Right renal pelvis (tissue), 4 donors: ENCODE measurements at places on chromosomes 5 and 9.

DNA sequence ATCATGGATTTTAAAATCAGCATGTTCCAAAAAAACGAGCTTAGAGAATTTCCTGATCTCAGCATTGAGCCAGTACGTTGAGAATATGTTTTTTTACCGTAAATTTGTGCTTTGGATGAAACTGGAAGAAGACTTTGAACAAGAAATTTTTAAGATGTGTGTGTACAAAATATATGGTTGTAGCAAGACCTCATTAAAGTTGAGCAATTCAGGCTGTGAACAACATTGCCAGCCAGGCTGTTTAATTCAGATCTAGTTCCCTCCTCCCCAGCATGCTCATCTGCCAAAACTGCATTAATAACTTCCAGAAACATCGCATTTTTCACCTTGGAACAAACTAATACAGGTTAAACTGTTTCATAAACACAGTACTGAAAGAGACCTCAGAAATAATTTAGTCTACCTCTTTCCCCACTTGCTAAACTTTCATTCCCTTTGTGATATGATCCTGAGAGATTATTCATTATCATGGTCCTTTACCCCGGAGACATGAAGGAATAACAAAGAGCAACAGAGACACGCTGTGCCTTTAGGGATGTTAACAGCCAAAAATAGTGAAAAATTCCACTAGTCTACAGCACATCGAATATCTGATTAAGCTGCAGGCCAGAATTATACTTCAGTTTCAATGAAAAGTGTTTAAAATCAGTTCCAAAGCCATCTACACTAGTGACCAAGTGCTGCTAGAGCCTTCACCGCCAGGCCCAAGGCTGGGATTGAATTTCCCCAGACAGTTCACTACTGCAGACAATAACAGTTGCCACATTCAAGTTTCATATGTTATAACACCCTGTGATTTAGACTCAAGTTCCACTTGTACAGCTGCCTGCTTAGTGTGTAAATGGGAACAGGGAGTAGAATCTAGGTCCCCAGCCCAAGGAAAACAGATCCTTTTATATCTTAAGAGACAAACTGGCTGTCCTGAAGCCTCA, 89.6 kb downstream of the EFNA5 start:
- no peak for DNase-seq

DNA sequence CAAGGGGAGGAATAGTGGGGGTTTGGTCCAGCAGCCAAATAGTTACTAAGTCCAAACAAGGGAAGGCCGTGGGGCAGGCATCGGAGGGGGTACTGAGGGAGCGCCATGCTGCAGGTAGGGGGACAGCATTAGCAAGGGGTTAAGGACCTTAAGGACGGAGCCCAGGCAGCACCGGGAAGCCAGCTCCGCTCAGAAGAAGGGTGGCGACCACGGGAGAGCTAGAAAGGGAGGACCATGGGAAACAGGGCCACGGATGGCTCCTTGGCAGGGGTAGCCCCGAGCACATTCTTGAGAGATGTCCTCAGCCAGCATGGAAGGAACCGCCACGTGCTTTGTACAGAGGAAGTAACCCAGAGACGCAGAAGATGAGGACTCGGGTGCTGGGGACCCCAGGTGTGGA, 76.2 kb upstream of the STXBP1 start:
- DNase-seq = no peak

DNA sequence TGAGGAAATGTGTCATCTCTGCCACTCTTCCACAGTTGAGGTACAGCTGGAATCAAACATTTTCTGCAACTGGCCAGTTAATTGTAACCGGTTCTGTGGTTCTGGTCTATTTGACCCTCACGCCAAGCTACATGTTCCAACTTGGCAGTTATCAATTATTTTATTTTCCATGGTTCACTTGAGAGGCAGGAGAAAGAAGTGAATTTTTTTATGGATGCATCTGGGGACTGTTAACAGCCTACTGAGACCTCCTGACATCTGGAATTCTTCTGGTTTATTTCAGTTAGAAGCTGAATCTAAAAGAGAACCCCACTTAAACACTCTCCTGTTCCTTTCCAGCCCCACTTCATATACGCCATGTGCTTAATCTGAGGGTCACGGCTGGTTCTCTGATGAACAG, 372.3 kb downstream of the DNAH5 start:
- DNase-seq = no peak

- DNase-seq = no peak
These were observed 868 bp downstream of the ZBTB43 start for GRCh38 chr9:126805554-126806262.

DNA sequence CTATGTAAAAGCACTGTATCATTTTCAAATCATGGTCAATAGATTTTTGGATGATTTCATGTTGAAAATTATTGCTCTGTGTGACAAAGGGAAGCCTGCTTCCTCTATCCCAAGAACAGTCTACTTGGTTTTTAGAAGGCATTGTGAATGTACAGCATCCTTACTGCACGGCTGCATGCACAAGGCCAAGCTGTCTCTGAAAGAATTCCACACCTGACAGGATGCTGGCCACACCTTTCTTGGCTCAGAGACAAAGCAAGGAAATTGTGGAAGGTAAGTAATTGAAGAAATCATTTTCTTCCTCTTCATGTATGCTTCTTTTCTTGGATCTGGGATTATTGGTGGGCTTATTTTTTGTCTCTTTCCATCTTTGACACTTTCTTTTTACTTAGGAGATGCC, 53.7 kb upstream of the VCAN start:
- DNase-seq = no peak

GRCh38 chr9:29311221-29311620, 1737.9 kb upstream of the C9orf72 start:
- DNase-seq = no peak

DNA sequence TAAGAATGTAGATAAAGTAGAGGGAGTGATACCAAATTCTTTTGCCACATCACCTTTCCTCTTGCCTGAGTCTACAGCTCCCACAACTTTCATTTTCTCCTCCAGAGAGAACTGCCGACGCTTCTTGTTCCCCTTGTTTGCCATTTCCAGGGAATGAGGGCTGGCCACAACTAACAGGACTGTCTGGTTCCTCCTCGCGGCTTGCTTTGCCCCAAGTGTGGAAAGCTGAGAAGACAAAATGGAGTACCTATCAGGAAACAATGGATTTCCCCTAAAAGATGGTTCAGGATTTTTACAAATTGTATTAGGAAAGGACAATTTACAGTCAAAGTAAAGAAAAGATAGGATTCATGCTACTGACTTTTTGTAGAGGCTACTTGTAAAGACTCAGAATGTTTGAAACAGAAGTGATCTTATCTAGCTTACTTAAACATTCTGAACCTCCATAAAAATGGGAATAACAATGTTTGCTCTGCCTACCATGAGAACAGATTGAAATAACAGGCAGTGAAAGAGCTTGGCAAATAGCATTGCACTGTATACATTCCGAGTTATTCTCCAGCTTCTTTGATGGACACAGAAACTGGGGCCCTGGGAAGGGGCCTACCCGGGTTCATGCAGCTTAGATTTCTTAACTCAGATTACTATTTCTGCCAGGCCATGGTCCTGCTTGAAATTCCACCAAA, 4.1 kb downstream of the TIGD6 start:
- DNase-seq = no peak
